Aorta (tissue), 5 donors: ENCODE measurements at places on chromosomes 7 and 10. TPM values are rescaled to one million over a fixed set of nuclear protein-coding genes. Genes with fewer than 3 reads are reported as not detected.

DNA sequence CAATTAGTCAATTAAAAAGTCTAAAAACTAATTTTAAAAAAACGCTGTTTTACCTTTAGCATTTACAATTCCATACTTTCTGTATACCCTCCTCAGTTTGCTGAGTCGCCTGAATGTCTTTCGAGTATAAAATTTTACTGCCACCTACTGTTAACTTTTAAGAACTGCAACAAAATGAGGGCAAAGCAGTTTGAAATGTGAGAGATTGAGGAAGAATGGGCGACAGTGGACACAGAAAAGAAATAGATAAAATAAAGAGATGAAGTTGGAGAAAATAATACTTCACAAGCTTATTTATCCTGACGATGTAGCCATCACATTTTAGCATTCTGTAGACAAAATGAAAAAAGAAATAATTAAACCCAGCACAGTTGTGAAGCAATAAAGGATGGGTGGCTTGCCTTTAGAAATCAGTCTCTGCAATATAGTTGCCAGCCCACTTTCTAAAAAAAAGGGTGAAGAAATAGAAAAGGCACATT is 110.8 kb upstream of the PTN start:
- DNase-seq = no peak

Gene STEAP1
- 41.1 TPM for total RNA-seq

GRCh38 chr10:522350-522749 is 167.1 kb downstream of the DIP2C start:
- no peak for DNase-seq

- DNase-seq = no peak
Observed at GRCh38 chr10:30639946-30640786, 10.6 kb upstream of the LYZL2 start.

GRCh38 chr10:17562614-17563013 is 54.6 kb downstream of the HACD1 start:
- DNase-seq = no peak

- no peak for DNase-seq
Observed at GRCh38 chr10:11483201-11484148, 128.0 kb downstream of the USP6NL start.

DNA sequence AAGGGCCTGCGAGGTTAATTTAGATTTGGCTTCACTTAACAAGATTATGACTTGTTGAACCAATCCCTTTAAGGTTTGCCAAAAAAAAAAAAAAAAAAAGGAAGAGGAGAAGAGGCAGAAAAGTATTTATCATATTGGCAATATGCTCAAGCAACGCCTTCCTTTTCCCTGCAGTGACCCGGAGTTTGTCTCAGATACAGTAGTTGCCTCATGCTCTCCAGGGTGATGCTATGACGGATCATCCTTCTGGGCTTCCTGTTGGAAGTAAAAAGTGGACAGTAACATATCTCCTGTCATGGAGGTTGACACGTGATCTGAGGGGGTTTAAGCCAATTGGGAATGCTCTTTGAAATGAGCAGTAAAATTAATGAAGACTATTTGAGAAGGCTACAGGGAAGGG is 117.3 kb downstream of the BMPER start:
- DNase-seq = no peak

DNA sequence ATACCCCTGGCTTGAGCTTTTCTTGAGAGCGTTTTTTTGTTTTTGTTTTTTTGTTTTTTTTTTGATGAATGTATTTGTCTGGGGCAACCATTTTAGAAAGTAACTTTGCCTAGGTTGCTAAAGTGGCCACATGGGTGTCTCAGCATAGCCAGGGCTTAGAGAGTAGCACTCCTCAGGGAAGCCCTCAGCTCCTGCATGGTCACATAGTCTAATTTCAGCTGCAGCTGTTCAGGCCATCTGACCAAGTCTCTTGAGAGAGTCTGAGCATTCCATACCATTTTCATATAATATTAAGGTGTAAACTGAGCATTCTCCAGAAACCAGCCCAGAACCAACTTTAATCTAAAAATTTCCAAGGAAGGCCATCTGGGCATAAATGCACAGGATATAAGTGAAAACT is 186.4 kb downstream of the NPSR1 start:
- no peak for DNase-seq

Gene MYO3A
- total RNA-seq = 0.84 TPM

GRCh38 chr7:25633426-25634036 is 405.2 kb upstream of the NPVF start:
- DNase-seq = no peak

- DNase-seq = no peak
Observed at GRCh38 chr7:123499211-123499970, 35.0 kb downstream of the IQUB start.

Gene WDFY4
- 15.0 TPM for total RNA-seq

Gene GIMAP4
- total RNA-seq = 37.9 TPM

- DNase-seq = no peak
Observed at GRCh38 chr7:123901101-123901500, 23.9 kb upstream of the SPAM1 start.

- DNase-seq = peak; percentile 38
Observed at GRCh38 chr10:132366499-132366898, 30.5 kb upstream of the PWWP2B start.

Gene ATP6V1F
- total RNA-seq = 83.7 TPM

DNA sequence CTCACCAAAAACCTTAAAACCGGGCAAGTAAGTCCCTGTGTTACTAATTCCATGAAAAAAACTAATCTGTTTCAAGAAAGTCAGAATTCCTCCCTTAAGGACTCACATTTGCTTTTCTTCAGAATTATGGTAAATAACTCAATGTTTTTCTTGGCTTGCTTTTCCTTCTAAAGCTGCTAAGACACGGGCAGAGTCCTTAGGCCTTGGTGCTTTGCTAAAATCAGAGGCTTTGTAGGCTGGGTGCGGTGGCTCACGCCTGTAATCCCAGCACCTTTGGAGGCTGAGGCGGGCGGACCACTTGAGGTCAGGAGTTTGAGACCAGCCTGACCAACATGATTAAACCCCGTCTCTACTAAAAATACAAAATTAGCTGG is 32.0 kb downstream of the GNA12 start:
- DNase-seq = peak; percentile 41

Gene SAP25
- 7.5 TPM for total RNA-seq

DNA sequence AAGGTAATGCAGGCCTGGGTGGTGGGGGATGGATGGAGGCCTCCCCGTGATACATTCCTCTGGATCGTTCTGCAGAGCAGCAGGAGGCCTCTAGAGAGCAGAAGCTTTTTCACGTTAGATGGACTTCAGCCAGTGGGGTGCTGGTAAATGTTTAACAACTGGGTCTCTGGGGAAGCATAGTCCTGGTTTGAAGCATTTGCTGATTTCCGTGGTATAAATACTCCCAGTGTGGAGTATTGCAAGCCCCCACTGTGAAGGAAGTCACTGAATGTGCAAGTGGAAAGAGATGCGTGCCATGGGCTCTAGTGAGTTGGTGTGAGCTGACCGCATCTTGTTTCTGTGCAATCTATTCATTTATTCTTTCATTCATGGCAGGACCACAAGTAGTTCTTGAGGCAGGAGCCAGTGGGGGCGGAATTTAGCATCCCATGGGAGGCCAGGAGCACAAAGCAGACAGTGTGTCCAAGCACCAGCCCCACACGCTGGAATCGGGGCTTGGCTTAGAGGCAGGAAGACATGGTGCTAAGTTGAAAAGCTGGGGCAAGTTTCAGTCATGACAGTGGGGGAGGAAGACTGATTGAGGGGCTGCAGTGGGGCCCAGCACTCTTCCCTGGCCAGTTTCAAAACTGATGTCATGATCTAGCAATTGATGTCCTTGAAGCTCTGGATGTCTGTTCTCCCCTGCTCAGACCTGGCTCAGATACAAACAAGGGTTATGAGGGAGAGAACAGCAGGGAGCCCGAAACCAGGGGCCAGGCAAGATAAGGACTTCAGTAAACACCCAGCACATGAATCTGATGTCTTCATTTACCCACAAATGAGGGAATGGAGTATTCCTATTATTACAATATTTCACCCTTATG is 280.9 kb upstream of the LYZL1 start:
- no peak for DNase-seq

Gene CEP41
- 6.6 TPM for total RNA-seq

- peak; percentile 42 for DNase-seq
Observed at GRCh38 chr10:86659721-86660453, 5.5 kb downstream of the OPN4 start.

GRCh38 chr10:32402499-32402898 is 43.4 kb upstream of the CCDC7 start:
- no peak for DNase-seq

- no peak for DNase-seq
Observed at GRCh38 chr7:22488643-22489462, 11.1 kb downstream of the STEAP1B start.

DNA sequence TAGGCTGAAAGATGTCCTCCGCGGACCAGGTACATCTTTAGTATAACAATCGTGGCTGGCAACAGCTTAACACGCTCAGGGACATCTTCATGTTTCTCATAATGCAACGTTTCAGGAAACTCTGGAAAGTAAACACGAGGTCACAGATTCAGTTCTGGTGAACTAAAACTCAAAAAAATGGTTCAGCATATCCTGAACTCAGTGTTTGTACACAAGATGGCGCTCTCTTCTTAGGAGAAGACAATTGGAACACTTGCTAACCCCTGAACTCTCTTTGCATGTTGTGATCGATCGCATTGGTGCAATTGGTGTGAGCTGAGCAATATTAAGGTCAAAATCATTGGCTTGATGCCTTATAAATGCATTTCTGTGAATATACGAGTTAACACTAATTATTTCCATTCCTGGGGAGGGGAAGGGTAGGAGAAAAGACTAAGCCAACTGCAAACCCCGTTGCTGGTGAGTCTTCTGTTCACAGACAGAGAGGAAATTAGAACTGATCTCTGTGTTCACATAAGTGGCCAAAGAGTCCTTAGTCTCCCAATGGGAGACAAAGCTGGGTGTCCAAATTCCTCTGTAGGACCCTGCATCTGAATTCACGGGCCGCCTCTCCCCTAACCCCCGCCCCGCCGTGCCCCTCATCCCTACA is 52.6 kb upstream of the FAM180A start:
- no peak for DNase-seq

Gene C10orf62
- total RNA-seq = 0.29 TPM

Gene TUBAL3
- not detected for total RNA-seq
